CD4-positive, alpha-beta T cell treated with Interleukin-21 for 1 hour (primary cell): ENCODE measurements at places on chromosomes 2 and 18.

- DNase-seq, result no peak
Observed at GRCh38 chr2:233195027-233195426, 56.4 kb upstream of the ATG16L1 start.

GRCh38 chr2:33589444-33589843, 9.7 kb downstream of the FAM98A start:
- no peak for DNase-seq

GRCh38 chr18:6781142-6781714, 51.7 kb downstream of the ARHGAP28 start:
- DNase-seq, result no peak

DNA sequence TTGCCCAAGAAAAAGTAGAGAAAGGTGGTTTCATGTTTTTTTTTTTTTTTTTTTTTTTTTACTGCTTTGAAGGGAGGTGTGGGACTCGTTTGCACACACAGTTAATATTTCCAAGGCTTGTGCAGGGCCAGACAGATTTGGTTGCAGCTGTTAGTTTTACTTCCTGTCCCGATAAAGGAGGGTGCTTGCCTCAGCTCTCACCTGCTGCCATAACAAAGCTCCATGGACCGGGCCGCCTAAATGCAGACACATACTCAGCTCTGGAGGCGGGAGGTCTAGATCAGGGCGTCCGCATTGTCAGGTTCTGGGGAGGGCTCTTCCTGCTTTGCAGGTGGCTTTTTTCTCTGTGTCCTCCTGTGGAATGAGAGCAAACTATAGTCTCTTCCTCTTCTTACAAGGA, 69.9 kb downstream of the ODC1 start:
- DNase-seq, result peak; percentile 17

DNA sequence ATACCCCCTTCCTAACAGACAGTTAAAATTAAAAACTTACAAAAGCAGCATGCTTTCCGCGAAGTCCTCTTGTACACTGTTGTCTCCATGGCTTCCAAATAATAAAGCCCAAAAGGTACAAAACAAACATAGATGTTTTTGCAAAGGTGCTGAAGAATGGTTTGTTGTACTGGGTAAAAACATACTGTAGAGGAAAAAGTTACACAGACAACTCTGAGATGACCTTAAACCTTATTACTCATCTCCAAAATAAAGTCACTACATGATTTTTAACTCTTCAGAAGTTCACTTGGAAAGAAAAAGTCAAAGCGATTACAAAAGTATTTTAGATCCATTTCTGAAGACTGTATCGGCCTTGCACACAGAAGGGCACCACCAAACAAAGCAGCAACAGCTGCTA, 6.1 kb downstream of the SLC35F5 start:
- DNase-seq, result no peak

GRCh38 chr2:201414099-201415023, 36.9 kb downstream of the TRAK2 start:
- DNase-seq, result peak; percentile 51

- no peak for DNase-seq
Observed at GRCh38 chr2:120600786-120601185, 134.9 kb upstream of the GLI2 start.

GRCh38 chr18:60096428-60096827, 196.6 kb downstream of the PMAIP1 start:
- no peak for DNase-seq

- no peak for DNase-seq
Observed at GRCh38 chr2:119155633-119156032, 2.9 kb downstream of the C1QL2 start.

GRCh38 chr2:219249203-219249980, 3.7 kb upstream of the TUBA4B start:
- peak; percentile 67 for DNase-seq

DNA sequence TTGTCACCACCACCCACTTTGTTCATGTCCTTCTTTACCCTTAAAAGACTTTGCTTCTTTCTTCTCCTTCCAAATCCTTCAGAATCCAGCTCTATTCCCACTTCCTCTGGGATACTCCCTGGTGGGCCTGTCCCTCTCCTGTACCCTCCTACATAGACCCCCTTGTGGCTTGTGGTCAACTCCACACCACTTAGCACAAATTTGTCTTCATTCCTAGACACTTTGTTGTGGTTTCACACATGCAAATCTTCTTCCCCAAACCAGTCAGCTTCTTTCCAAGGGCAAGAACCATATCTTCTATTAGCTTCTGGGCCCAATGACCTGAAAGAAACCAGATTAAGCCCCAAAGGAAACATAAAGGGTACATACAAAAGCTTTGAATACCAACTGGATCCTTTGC, 342.4 kb downstream of the TNS1 start:
- DNase-seq, result no peak

GRCh38 chr18:9521770-9522169, 46.5 kb downstream of the RALBP1 start:
- no peak for DNase-seq

- DNase-seq, result peak; percentile 61
Observed at GRCh38 chr2:101205521-101206479, 46.9 kb upstream of the CNOT11 start.
